ENCODE measurements at places on chromosomes 6 and 20. TPM values are rescaled to one million over a fixed set of nuclear protein-coding genes. Genes with fewer than 3 reads are reported as not detected.

DNA sequence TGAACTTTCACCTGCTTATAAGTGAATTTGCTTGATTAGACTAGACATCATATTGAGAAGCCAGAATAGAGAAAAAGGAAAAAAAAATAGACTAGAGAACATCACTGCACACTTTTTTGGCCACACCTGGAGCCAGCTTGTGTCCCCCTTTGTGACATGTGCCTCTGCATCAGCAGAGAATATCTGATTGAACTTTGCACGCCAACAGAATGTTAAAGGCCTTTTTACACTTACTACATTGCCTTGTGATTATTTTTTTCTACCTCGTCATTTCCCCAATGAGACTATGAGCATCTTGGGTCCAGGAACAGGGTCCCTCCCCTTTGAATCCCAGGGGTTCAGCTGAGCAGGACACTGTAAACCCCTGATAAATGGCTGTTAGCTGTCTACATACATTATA lies 17.2 kb upstream of the ZNF133 start:
- DNase-seq: no peak

- no peak for DNase-seq
Measured at GRCh38 chr6:122246906-122247658, 152.4 kb upstream of the HSF2 start.

- no peak for DNase-seq
Measured at GRCh38 chr6:82832811-82833210, 232.8 kb downstream of the UBE3D start.

GRCh38 chr20:32945710-32946221 lies 58.5 kb downstream of the SUN5 start:
- DNase-seq: peak; percentile 23

GRCh38 chr20:62739581-62740285 lies 31.1 kb downstream of the NTSR1 start:
- no peak for DNase-seq

- no peak for DNase-seq
Measured at GRCh38 chr20:11112832-11113231, 439.0 kb upstream of the JAG1 start.

DNA sequence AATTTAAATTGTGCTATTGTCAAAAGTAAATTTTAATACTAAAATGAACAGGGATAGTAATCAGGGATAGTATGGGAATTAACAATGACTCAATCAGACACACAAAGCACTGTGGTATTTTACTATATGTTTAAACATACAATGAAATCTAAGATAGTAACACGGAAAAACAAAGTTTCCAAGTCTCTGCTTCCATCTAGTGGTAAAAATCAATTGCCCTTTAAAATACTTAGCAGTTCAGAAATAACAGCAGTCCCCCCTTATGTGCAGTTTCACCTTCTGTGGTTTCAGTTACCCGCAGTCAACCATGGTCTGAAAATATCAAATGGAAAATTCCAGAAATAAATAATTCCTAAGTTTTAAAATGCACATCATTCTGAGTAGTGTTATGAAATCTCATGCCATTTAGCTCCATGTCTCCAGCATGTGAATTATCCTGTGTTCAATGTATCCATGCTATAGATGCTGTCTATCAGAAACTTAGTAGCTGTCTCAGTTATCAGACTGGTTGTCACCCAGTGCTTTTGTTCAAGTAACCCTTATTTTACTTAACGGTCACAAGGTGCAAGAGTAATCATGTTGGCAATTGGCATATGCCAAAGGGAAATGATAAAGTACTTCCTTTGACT lies 58.5 kb downstream of the AHI1 start:
- no peak for DNase-seq

DNA sequence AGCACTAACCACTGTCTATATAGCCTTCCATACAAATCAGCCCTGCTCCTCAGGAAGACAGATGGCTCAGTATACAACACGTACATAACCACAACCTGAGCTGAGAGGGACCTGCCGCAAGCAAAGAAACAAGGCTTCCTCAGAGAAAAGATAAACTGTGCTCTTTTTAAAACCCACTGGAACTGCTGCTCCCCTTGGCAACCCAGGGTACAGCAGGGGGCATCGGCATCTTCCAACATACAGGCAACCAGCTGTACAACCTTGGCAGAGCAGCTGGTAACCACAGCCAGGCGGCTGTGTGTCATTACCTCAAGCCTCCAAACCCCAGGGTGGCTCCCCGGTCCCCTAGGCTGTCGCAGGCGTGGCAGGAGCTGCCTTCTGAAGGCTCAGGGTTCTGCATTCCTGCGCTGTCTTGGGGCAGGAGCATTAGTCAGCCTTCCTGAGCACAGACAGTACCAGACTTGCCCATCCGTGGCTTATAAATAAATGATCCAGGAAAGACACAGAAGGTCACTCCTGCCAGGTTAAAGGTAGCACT lies 249.5 kb downstream of the ADGRG6 start:
- DNase-seq: peak; percentile 6

GRCh38 chr6:76351275-76351674 lies 278.8 kb upstream of the IMPG1 start:
- peak; percentile 12 for DNase-seq

DNA sequence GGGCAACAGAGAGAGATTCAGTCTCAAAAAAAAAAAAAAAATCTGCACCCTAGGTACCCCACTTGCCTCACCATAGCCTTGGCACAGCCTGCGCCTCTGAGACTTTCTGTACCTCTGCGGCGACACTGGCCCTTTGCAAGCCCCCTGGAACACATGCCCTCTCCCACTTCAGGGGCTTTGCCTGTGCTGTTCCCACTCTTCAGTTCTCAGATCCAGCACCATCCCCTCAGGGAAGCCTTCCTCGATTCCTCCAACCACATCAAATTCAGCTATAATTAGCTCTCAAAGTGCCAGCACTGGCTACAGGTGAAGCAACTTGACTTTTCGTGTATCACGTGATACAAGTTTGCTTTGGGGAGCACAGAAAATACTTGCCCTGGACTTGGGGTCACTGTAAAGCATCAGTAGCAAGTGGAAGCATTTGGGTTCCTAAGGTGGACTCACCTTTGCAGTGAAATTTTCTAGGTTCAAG lies 2.1 kb upstream of the UBE2V1 start:
- DNase-seq: no peak

GRCh38 chr20:62997417-62998035 lies 9.2 kb downstream of the BHLHE23 start:
- DNase-seq: no peak

DNA sequence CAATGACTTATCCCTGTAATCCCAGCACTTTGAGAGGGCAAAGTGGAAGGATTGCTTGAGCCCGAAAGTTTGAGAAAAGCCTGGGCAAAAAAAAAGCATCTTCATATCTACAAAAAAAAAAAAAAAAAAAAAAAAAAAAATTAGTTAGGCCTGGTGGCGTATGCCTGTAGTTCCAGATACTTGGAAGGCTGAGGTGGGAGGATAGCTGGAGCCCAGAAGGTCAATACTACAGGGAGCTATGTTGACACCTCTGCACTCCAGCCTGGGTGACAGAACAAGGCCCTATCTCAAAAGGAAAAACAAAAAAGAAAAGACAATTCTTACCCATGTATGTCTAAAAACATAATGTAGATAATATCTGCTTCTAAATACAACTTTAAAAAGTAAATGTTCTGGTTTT lies 27.2 kb downstream of the CRISP1 start:
- no peak for DNase-seq

DNA sequence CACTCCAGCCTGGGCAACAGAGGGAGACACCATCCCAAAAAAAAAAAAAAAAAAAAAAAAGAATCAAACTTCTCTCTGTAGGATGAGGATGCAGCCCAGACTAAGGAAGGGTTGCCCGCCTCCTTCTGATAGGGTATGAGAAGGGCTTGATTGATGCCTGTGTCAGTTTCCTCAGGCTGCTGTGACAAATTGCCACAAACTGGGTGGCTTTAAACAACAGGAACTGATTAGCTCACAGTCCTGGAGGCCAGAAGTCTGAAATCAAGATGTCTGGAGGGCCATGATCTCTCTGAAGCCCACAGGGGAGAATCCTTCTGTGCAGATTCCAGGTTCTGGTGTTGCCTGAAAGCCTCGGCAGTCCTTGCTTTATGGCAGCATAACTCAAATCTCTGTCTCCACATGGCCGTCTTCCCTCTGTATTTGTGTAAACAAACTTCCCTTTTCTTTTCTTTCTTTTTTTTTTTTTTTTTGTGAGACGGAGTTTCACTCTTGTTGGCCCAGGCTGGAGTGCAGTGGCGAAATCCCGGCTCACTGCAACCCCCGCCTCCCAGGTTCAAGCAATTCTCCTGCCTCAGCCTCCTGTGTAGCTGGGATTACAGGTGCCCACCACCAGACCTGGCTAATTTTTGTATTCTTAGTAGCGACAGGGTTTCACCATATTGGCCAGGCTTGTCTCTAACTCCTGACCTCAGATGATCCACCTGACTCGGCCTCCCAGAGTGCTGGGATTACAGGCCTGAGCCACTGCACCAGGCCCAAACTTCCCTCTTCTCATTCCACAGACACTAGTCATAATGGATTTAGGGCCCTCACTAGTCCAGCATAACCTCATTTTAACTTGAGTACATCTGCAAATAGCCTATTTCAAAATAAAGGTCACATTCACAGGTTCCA lies 11.2 kb upstream of the CDK19 start:
- DNase-seq: no peak

DNA sequence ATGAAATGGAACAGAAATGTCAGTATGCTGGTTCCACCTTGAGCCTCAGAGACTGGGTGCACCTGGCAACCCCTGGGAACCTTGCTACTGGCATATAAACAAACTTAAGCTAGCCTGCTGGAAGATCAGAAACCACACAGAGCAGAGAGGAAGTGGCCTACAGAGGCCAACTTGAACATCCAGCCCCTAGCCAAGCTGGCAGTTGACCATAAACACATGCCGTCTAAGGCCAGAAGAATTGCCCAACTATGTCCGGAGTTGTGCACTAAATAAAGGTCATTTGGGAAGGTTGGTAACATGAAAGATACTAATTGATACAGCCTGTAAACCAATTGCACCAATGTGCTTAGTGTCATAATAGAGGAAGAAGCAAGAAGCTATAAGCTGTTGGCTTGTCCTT lies 266.6 kb upstream of the BTBD3 start:
- DNase-seq: no peak

GRCh38 chr20:49420811-49421295 lies 61.6 kb downstream of the KCNB1 start:
- no peak for DNase-seq

GRCh38 chr6:12245763-12246718 lies 44.1 kb upstream of the EDN1 start:
- no peak for DNase-seq

GRCh38 chr6:42618686-42619085 lies 54.9 kb downstream of the UBR2 start:
- no peak for DNase-seq

- no peak for DNase-seq
Measured at GRCh38 chr6:22706651-22707050, 137.3 kb downstream of the HDGFL1 start.

- DNase-seq: no peak
Measured at GRCh38 chr6:108655806-108656651, 95.3 kb downstream of the FOXO3 start.

GRCh38 chr6:33205191-33206026 lies 954 bp downstream of the HSD17B8 start:
- peak; percentile 59 for DNase-seq

GRCh38 chr6:167797011-167797471 lies 29.7 kb upstream of the AFDN start:
- DNase-seq: no peak

DNA sequence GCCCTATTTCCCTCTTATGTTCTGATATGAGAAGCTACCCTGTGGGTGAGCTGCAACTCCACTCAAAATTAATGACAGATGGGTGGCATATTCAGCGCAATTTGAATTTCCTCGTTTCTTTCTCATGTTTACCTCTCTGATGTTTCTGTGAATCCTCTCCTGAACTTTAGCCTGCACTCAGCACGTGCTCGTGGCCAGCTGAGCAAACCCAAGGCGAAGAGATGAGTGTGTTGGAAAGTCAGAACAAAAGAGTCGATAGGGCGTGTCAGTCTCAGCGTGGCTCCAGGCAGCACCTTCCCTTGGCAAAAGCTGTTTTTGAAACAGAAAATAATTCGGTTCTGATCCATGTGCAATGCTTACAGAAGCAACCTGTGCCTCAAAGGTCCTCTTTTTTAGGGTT lies 226.1 kb upstream of the GMDS start:
- DNase-seq: no peak

DNA sequence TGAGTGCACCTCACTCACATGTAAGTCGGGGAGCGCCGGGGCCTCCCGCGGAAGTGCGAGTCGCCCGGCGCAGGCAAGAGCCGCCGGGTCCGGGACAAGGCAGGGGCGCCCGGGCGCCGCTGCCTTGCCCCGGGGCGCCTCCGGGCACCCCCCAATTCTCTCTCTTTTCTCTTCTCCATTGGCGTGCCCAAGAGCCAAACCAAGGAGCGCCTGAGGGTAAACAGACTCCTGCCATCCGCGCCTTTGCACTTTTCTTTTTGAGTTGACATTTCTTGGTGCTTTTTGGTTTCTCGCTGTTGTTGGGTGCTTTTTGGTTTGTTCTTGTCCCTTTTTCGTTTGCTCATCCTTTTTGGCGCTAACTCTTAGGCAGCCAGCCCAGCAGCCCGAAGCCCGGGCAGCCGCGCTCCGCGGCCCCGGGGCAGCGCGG lies 36.8 kb downstream of the GNAS start:
- DNase-seq: no peak

GRCh38 chr6:160221423-160221822 lies 37.2 kb downstream of the SLC22A2 start:
- no peak for DNase-seq

Gene DNAH8
- not detected for polyA plus RNA-seq

Gene CAP2
- polyA plus RNA-seq: 30.7 TPM

Gene PRL
- not detected for polyA plus RNA-seq

Gene CALHM5
- polyA plus RNA-seq: 0.12 TPM

Gene NKAPL
- not detected for polyA plus RNA-seq

Gene PROKR2
- polyA plus RNA-seq: not detected

Gene ENPP4
- 0.55 TPM for polyA plus RNA-seq

Measured in A549 (cell line).